ENCODE measurements at places on chromosomes 2 and 18.

GRCh38 chr2:219277703-219278654 is 1.2 kb upstream of the DNAJB2 start:
- peak; percentile 70 for DNase-seq

DNA sequence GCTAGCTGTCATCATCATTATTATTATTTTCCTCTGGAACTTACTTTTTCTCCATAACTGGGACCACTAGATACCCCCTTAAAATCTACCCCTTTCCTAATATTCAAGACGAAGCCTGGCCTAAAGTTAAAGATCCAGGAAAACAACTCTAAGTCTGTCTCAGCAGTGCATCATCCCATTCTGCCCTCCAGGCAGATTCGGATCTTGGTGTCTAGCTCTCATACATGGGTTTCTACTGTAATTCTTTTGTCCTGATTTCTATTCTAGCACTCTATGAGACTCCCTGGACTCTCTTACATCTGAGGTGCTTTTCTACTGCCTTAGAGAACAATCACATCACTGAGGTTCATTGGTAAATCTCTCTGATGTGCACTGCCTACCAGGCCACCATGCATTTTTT is 35.5 kb downstream of the MAP2 start:
- no peak for DNase-seq

DNA sequence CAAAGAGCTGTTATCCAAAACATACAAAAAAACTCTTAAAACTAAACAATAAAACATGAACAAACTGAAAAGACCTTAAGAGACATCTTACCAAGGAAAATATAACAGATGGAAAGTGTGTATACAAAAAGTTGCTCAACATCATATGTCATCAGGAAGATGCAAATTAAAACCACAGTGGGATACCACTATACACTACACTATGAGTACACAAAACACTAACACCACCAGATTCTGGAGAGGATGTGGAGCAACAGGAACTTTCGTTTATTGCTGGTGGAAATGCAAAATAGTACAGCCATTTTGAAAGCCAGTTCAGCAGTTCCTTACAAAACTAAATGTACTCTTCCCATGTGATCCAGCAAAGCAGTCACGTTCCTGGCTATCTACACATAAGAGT is 221.4 kb downstream of the CMPK2 start:
- no peak for DNase-seq

DNA sequence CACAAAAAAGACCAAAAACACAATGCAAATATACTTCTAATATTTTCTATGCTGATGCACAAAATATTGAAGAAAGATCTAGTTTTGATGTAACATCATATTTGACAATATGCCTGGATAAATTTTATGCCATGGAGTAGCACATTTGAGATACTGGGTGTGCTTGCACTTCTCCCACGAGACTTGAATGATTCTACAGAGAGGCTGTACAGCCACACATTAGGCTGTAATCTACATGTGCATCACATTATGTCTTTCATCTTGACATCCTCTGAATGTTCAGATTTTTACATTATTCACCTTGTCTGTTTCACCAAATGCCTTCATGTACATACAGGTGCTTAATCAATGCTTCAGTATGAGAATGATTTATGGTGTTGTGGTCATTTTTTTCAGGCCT is 756.4 kb upstream of the CDH7 start:
- no peak for DNase-seq

DNA sequence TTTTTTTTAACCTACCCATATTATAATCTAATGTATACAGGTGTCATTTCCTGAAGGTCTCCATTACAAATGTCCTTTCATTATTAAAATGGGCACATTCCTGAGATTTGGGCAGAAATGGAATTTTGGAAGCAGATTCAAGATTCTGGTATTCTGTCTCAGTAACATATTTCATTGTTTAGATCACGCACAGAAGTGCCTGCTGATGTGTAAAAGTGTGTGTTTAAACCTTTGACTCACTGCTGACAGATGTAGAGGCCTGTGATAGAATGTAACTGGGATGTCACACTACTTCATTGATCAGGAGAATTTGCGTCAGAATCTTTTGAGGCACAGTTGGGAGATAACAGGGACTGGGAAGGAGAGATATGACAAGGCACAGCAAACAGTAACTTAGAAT is 276.8 kb upstream of the EPAS1 start:
- DNase-seq = no peak

DNA sequence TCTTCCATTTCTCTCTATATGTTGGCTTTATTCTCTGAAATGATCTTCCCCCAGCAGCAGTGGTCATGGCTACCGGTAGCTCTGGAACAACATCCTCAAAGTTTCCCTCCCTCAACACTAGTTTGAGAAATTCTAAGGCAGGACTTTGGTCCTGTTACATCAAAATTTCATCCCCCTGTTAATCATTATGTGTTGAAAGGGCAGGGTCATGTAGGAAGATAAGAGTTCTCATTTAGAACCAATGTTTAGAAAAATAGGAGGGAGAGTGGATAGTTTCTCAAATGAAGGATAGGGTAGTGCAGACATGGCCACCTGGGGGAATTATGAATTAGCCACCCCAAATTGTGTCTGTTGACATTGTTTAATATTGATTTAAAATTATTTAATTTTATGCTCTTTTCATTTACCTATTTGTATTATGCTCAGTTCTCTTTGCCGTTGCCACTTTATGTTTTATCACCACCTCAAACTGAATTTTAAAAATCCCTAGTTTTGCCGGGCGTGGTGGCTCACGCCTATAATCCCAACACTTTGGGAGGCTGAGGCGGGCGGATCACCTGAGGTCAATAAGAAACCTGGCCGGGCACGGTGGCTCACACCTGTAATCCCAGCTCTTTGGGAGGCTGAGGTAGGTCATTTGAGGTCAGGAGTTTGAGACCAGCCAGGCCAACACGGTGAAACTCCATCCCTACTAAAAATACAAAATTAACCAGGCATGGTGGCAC is 22.3 kb downstream of the EML4 start:
- DNase-seq = no peak
